Mesothelial cell of epicardium (in vitro differentiated cells): ENCODE measurements at places on chromosomes 16 and 17. TPM values are rescaled to one million over a fixed set of nuclear protein-coding genes. Genes with fewer than 3 reads are reported as not detected.
A peak's percentile ranks its signal among the peaks of the same experiment; 100 is the strongest.

DNA sequence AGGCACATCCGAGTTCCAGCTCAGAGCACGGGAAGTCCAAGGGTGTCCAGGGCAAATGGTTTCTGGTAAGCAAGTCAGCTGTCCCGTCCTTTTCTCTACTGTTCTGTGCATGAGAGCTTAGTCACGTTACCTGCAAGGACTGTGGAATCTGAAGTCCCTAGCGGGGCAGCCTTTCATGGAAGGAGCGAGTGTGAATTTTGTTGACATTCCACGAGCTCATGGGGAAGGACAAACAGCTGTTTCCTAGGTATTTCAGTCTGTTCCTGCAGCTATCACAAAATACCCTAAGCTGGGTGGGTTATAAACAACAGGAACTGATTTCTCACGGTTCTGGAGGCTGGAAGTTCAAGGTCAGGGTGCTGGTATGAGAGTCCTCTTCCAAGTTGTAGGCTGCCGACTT lies 109.2 kb downstream of the SDR42E1 start:
- DNase-seq: no peak
- H3K27me3 ChIP-seq: no peaks in the 10 kb centered on the region
- no peak overlapping the region for H3K27ac ChIP-seq
- H3K4me3 ChIP-seq: no peak overlapping the region

- no peak for DNase-seq
- H3K4me1 ChIP-seq: peaks cover 43% of the 10 kb centered on the region
- H3K27ac ChIP-seq: peak overlapping the region; percentile 93
These were observed 881 bp downstream of the MLLT6 start for GRCh38 chr17:38705803-38706504.

DNA sequence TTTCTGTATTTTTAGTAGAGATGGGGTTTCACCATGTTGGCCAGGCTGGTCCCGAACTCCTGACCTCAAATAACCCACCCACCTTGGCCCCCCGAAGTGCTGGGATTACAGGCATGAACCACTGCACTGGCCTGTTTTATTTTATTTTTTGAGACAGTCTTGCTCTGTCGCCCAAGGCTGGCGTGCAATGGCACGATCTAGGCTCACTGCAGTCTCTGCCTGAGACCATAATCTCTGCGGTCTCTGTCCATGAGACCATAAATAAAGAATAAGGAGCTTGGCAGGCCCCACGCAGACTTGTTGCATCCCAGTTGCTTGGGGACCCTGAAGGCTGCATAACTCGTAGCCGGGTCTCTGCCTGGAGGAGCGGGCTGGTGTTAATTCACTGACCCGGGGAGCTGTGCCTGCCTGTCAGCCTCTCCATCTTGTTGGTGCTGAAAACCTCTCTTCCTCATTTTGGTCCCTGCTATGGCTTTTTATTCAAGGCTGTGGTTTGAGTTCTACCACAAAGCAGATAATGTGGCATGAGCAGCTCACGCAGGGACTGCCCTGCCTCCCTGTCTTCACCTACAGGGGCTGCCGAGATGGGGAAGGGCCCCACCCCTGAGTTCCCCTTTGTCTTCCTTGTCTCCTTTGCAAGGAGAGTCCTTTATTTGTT lies 82.1 kb downstream of the MSI2 start:
- peaks cover 21% of the 10 kb centered on the region for H3K36me3 ChIP-seq
- DNase-seq: no peak
- no peaks in the 10 kb centered on the region for H3K27me3 ChIP-seq
- no peak overlapping the region for H3K4me3 ChIP-seq
- no peak overlapping the region for H3K27ac ChIP-seq
- peaks cover 9% of the 10 kb centered on the region for H3K4me1 ChIP-seq

The HOXB5 gene
- 28.6 to 32.4 TPM (median 31.1 TPM) in 3 replicates for total RNA-seq

The RNF222 gene
- total RNA-seq: not detected in 3 replicates

GRCh38 chr16:68179196-68179795 lies 56.6 kb downstream of the ESRP2 start:
- no peaks in the 10 kb centered on the region for H3K27me3 ChIP-seq
- no peak overlapping the region for H3K27ac ChIP-seq
- no peak for DNase-seq
- H3K4me3 ChIP-seq: no peak overlapping the region
- H3K36me3 ChIP-seq: peaks cover 36% of the 10 kb centered on the region

DNA sequence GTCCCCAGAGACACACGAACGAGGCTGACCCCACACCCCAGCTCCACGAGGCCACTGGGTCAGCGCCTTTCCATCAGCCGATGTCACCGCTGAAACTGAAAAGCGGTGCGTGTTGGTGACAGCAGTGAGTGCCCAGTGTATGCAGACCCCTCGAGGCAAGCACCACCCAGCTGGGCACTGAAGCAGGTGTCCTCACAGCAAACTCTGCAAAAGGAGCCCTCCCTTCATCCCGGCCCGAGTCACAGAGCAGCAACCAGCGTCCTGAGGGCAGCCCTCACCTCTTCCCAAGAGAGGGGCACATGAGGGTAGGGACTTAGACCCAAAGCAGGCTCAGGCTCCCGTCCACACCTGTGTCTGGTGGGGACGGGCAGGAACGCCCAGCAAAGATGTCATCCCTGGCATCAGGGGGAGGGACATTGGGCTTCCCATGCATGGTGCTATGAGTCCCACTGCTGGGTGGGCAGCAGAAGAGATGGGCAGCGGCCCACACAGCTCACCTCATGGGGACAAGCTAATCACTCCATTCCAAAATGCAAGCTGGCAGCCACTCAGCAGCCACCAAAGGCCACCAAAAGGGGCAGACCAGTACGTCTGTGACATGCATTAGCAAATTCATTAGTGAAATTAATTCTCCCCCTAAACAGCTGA lies 49.2 kb downstream of the RBFOX3 start:
- peaks cover 60% of the 10 kb centered on the region for H3K27me3 ChIP-seq
- no peak overlapping the region for H3K27ac ChIP-seq
- H3K4me1 ChIP-seq: peaks cover 12% of the 10 kb centered on the region
- no peak for DNase-seq
- H3K4me3 ChIP-seq: no peak overlapping the region
- no peaks in the 10 kb centered on the region for H3K36me3 ChIP-seq

DNA sequence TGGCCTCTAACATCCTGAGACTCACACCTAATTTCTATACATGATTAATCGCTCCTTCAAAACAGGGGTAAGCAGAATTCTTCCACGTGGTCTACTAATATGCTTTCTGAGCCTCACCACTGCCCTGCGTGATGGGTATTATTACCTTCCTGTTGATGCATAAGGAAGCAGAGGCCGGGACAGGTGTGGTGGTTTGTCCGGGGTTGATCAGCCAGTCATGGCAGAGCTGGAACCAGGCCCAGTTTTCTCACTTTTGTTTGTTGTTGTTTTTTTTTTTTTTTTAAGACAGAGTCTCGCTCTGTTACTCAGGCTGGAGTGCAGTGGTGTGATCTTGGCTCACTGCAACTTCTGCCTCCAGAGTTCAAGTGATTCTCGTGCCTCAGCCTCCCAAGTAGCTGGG lies 31.2 kb downstream of the RNF135 start:
- H3K27me3 ChIP-seq: no peaks in the 10 kb centered on the region
- no peak for DNase-seq
- H3K27ac ChIP-seq: no peak overlapping the region
- no peak overlapping the region for H3K4me3 ChIP-seq

DNA sequence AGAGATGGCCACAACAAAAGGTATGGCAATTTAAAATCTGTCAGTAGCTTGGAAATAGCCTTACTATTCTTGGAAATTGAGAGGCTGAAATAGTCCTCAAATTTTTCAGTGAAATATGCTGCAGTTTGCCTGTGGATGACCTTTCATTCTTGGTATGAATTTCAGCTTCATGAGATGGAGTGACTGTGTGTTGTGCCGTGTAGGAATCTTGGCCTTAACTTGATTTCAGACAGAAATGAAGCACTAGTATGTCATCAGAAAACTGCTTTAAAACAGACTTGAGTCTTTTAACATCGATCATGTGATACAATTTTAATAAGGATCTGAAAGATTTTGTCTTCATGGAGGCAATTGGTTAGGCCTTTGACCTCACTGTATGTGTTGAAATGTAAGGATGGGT lies 247.2 kb downstream of the CNTNAP4 start:
- H3K4me1 ChIP-seq: peaks cover 8% of the 10 kb centered on the region
- DNase-seq: no peak
- no peak overlapping the region for H3K27ac ChIP-seq
- H3K27me3 ChIP-seq: no peaks in the 10 kb centered on the region

The KRT9 gene
- total RNA-seq: not detected in 3 replicates

DNA sequence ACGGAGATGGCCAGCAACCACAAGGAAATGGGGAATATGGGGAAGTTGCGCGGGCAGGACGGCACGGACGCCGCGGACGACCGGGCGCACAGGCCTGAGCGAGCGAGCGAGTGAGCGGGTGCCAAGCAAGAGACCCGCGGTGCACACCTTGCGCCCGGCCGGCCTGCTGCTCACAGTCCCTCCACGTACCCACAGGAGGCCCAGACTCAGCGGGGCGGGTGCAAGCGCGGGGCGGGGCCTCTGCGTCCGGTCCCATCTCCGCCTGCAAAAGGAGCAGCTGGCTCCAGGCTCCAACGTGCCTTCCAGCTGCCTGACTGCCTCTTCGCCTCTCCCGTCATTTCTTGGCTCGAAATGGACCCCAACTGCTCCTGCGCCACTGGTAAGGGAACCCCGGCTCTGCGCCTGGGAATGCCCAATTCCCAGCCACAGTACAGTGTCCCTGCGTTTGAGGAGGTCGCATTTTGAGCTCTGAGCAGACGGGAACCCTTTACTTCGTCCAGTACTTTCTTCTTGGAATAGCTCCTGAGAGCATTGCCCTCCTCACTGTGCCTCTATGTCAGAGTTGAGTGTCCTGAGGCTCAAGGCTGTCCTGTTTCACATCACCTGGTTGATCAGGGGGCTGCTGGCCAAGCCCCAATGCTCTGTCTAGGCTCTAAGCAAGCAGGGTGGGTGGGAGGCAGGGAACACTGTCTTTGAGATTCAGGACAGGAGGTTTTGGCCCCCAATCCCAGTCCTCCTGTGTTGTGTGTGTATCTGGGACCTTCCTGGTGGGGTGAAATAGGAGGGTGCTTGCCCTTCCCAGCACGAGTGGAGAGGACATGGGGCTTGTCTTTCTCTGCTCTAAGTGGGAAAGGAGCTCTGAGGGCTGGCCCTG lies 8.1 kb upstream of the MT1E start:
- no peak overlapping the region for H3K27ac ChIP-seq
- peaks cover 10% of the 10 kb centered on the region for H3K4me1 ChIP-seq
- peaks cover 67% of the 10 kb centered on the region for H3K27me3 ChIP-seq

GRCh38 chr17:62098623-62099231 lies 33.6 kb upstream of the MED13 start:
- peaks cover 21% of the 10 kb centered on the region for H3K27me3 ChIP-seq
- H3K4me3 ChIP-seq: no peak overlapping the region
- no peak overlapping the region for H3K27ac ChIP-seq
- H3K4me1 ChIP-seq: no peaks in the 10 kb centered on the region
- no peaks in the 10 kb centered on the region for H3K36me3 ChIP-seq

DNA sequence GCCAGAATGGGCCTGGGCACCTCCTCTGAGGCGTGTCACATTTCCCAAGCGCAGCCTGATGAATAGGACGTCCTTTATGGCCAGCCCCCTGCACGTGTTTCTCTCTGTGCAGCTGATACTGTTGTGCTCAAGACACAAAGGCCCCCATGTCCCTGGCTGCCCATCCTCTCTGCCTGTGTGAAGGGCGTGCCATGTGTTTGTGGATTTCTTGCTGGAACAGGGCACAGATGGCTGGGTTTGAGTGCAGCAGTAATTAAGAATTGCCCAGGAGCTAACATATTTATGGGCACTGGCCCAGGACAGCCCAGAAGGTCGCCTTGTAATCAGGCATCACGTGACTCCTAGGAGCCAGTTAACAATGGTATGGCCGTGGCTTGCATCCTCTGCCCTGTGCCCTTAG lies 181.1 kb downstream of the CCDC182 start:
- no peak overlapping the region for H3K4me3 ChIP-seq
- DNase-seq: no peak
- H3K36me3 ChIP-seq: peaks cover 2% of the 10 kb centered on the region
- H3K4me1 ChIP-seq: peaks cover 24% of the 10 kb centered on the region
- no peak overlapping the region for H3K27ac ChIP-seq
- no peaks in the 10 kb centered on the region for H3K27me3 ChIP-seq

The NPIPA2 gene
- 11.2 to 17.9 TPM (median 11.5 TPM) in 3 replicates for total RNA-seq

DNA sequence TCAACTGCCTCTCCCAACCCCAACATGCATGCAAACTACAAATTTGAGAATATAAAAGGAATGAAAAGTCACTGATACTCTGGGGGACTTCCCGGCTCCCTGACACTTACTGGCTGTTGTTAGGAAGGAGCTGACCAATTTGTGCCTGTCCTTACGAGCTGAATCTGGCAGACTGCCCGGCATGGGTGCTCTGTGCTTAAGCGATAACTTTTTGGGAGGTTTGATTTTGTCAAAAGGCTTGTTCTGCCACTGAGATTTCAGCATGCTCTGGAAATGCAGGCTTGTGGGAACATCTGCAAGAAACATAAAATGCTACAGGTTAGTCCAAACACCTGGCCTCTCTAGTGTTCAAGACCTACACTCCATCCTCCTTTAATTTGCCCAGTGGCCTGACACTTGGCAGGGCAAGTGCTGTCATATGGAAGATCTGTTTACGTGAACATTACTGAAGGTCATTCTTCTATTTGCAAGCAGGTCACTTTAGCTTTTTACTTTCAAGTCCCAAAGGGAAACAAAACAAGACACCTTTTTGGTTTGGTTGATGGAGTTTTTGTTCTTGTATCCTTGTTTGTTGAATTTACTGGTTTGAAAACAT lies 40.6 kb downstream of the STH start:
- no peaks in the 10 kb centered on the region for H3K27me3 ChIP-seq
- H3K4me1 ChIP-seq: peaks cover 13% of the 10 kb centered on the region
- H3K27ac ChIP-seq: no peak overlapping the region
- no peak overlapping the region for H3K4me3 ChIP-seq
- H3K36me3 ChIP-seq: peaks cover 31% of the 10 kb centered on the region
